COR-L47 (cell line): ENCODE measurements at places on chromosomes 4 and X.

DNA sequence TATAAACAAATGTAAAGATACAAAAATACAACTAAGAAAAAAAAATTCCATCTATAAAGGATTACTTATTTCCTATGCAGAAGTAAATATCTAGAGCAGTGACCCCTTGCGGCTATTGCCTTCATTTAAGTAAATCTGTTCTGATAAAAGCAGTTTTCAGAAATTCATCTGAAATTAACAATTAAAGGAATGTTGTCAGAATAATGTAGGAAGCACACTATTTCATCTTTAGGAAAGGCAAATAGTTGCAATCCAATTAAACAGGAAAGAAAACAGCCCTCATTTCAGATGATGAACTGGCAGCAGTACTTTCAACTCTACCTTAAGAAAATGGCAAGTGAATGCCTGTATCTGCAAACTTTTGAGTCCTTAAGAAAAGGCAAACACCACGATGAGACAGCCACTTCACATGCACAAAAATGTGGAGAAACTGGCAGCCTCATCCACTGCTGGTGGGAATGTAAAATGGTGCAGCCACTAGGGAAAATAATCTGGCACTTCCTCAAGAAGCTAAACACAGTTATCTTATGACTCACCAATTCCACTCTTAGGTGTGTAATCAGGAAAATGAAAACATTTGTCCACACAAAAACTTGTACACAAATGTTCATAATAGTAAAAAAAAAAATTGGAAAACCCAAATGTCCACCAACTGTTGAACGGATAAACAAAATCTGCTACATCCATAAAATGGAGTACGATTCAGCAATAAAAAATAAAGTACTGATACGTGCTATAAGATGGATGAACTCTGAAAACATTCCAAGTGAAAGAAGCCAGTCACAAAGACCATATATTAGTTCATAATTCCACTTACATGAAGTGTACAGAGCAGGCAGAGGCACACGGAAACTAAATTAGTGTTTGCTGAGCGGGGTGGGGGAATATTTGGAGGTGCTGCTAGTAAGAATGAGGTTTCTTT is 2.0 kb upstream of the THAP9 start:
- no peak for DNase-seq

- peak; percentile 22 for DNase-seq
Observed at GRCh38 chr4:4182835-4183568, 43.7 kb downstream of the OTOP1 start.

DNA sequence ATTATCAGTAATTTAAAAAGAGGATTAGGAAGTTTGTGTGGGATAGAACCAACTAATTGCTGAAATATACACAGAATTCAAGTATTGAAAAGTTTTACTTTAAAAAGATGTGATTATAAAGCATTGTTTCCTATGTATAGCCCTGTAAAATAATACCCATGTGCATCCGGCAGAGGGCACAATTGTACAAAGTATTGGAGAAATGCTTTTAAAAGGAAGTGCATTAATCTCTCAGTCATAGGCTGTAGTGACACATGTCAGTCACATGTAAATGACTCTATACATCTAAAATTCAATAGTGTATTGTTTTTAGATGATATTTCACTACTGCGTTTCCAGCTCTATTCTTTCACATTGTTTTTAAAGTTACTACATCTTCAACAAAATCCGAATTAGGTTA is 9.7 kb upstream of the GEMIN8 start:
- no peak for DNase-seq

- DNase-seq = no peak
Observed at GRCh38 chr4:161496-162284, 37.4 kb downstream of the ZNF718 start.

GRCh38 chr4:74228691-74229640 is 71.0 kb downstream of the MTHFD2L start:
- DNase-seq = peak; percentile 37
